ENCODE measurements at places on chromosomes 7 and 10.

DNA sequence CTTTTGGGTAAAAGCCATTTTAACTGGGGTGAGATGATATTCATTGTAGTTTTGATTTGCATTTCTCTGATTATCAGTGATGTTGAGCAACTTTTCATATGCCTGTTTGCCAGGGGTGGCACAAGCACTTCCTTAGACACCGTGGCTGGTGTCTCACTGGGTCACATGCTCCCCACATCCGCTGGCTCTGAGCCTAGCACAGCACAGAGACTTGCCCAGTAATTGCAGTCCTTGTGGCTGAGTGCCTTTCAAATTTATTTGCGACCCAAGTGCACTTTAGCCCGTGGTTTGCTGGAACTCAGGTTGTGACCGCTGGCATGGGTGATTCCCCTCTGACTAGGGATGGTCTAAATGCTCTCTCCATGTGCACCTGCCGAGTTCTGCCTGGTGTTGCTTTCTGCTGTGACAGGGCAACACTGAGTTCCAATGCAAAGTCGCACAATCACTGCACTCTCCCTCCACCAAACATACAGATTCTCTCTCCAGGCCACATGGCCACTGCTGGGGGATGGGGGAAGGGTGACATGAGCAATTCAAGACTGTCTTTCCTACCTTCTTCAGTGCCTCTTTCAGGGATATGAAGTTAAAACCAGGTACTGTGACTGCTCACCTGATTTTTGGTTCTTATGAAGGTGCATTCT lies 66.5 kb downstream of the ZNF277 start:
- DNase-seq, result no peak

- DNase-seq, result no peak
These were observed 158.6 kb downstream of the INHBA start for GRCh38 chr7:41544241-41544640.

DNA sequence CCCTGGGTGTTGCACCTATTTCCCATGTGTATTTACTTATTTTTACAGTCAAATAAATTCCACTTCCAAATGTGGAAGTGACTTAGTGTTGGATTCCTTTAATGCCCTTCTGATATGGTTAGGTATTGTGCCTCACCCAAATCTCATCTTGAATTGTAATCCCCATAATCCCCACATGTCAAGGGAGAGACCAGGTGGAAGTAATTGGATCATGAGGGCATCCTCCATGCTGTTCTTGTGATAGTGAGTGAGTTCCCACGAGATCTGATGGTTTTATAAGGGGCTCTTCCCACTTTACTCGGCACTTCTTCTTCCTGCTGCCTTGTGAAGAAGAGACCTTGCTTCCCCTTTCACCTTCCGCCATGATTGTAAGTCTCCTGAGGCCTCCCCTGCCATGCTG lies 136.9 kb downstream of the SNX10 start:
- DNase-seq, result no peak

DNA sequence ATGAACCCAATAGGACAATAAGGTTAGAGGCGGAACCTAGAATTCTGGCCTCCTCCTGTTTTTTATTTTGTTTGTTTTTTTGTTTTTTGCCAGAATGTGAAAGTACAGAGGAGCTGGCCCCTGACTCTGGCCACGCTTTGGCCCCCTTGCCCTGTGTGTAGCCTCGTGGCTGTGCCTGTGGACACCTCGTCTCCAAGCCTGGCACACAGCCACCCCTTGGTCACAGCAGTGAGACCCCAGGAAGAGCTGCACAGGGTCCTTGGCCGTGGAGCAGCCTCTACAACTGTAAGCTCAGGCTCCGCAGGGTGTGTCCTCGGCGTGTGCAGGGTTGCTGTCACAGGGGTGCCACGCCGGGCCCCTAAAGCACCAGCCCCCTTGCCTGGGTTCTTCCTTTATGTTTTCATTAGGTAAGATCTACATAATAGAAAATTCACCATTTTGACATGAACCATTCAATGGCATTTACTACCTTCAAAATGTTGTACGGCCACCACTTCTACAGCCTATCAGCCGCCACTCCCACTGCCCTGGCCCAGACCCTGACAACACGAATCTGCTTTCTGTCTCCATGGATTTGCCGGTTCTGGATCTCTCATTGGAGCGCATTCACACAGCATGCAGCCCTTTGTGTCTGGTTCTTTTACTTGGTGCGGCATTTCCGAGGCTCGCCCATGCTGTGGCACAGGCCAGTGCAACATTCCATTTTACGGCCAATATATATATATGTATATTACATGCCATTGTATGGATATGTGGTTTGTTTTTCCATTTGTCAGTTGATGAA lies 51.0 kb downstream of the AMZ1 start:
- DNase-seq, result no peak
